AG09319 (cell line): ENCODE measurements at places on chromosomes 12 and 14.

DNA sequence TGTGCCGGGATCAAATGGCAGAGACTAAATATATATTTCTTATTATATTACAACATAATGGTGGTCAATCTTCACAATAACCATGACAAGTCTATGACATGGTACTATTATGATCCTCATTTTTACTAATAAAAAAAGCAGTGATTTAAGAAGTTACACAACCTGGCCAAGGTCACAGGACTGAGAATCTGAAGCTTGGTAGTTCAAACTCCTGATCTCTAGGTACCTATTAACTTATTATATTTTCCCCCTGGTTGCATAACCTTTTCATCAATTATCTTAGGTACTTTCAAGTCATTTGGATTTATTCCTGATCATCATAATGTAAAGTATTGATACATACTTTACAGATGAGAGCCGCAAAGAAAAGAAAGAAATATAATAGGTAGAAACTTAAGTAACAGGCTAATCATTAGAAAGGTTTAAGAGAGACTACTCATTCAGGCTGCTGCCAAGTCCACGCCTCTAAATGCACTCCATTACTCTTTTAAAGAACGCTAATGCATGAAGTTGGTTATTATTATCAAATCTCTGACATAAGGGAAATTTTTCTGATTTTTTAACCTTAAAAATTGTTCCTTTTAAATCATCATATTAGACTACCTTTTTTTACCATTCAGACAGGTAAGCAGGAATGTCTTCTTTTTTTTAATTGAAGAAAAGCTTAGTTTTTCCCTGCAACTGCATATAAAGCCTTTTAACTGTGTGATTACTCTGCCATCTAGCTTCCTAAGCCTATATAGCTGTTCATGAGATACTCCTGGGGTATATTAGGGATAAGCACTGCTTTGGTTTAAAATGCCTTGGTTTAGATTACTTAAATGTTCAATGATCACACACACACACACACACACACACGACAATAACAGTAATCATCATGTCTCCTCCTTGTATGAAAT is 35.6 kb downstream of the RPS29 start:
- DNase-seq, result no peak

DNA sequence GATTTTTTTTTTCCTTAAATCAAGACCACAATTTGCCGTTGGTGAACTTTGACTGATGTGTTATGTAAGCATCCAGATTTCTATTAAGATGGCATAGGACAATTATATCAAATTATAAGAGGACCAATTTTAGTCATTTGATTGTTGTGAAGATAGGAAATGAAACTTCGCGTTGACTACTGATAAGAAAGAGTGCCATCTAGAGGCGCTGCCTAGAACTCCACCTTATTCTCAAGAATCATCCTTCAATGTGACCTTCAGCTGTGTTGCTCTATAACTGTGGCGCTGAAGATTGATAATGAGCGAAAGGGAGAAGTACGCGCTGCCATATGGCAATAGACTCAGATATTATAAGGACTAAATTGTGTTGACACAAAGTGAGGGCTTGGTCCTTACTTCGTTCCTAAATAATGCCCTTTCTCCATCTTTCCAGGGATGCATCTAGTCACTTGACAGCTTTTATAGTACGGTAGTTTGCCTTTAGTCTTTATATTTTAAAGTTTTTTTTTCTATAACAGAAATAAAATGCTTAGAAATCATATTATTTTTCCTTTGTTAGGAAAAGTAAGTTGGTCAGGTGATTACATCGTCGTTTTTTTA is 350.8 kb upstream of the STXBP6 start:
- no peak for DNase-seq

DNA sequence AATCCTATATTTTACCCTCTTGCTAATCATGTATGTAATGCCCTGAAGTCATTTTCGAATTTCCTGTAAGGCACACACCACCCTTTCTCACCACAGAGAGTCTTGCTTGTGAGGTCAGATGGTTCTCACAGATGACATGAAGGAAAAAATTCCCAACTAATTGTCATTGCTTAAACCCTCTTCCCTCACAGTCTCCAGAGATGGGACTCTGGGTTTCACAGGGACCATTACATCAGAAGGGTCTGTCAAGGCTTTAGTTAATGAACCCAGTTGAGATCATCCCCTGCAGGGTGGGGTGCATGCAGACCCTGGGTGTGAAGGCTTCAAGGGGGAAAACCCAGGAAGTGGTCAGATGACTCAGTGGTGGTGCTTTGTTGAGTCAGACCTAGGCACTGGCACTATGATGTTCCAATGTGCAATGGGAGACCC is 229.6 kb downstream of the BCAT1 start:
- DNase-seq, result no peak

GRCh38 chr14:82837611-82838140 is 1304.0 kb upstream of the SEL1L start:
- DNase-seq, result no peak

- DNase-seq, result no peak
These were observed 22.9 kb downstream of the JKAMP start for GRCh38 chr14:59507063-59507751.

DNA sequence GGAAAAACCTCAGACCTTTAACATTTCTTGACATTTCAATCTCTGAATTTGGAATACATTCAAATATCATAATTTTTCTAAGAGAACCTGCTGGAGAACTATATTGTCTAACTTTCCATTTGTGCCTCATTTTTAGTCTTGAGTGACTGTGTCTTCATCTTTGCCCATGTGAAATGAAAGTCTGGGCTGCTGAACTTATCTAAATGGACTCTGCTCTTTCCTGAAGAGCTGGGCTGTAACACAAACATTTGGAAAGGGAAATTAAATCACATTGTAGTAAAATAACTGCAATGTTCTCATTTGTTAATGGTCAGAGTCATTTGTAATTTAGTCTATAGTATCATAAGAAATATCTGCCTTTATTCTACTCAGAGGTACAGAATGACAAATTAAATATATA is 373.1 kb downstream of the LRIG3 start:
- DNase-seq, result no peak

DNA sequence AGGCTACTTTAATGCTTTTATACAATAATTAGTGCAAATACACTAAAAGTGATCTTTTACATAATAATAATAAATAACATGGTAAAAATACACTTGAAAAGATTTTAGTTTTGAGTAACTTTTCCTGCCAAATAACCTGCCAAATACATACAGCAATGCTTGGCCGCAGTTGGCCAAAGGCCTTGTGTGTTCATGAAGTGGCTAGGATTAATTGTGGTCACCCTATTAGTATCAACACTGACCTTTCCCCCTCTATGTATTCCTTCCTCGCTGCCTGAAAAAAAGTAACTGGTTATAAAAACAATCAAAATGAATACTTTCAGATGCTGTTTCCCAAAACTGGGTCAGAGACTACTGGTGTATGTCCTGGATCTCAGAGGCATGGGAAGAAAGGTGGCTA is 34.3 kb downstream of the KICS2 start:
- DNase-seq, result no peak

GRCh38 chr14:99535908-99536778 is 54.9 kb downstream of the CCNK start:
- DNase-seq, result no peak
